ENCODE measurements at places on chromosomes 13 and 19. TPM values are rescaled to one million over a fixed set of nuclear protein-coding genes. Genes with fewer than 3 reads are reported as not detected.
A peak's percentile ranks its signal among the peaks of the same experiment; 100 is the strongest.

The NLRP11 gene
- not detected for total RNA-seq

The PDX1 gene
- not detected for total RNA-seq

The MAU2 gene
- total RNA-seq, result 19.7 TPM

The IFNL1 gene
- total RNA-seq, result not detected

The TEX101 gene
- total RNA-seq, result not detected

The PRTN3 gene
- not detected for total RNA-seq

The RXFP2 gene
- 0.16 TPM for total RNA-seq

DNA sequence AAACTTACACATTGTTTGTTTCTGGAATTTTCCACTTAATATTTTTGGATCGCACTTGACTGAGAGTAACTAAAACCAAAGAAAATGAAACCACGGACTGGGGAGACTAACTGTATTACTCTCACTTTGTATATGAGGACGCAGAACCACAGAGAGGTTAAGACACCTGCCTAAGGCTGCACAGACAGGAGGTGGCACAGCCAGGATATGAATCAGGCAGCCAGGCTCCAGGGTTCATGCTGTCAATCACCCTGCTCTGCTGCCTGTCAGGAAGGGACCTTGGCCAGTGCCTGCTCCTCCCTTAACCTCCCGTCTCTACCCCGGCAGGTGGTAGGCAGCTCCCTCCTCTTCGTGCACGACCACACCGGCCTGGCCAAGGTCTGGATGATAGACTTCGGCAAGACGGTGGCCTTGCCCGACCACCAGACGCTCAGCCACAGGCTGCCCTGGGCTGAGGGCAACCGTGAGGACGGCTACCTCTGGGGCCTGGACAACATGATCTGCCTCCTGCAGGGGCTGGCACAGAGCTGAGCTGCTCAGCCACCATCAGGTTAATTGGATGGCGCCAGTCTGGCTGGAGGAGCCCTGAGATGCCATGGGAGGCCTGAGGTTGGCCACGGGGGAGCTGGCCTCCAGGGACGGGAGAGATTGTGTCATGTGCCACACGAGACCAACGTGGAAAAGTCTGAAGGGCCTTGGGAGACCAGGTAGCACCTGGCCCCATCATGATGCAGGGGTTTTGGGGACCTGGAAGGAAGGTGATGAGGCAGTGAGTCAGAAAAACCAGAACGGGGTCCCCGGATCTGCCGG, 11.0 kb downstream of the ACTMAP start:
- no peak overlapping the region for H3K27ac ChIP-seq
- peaks cover 22% of the 10 kb centered on the region for H3K36me3 ChIP-seq
- H3K4me3 ChIP-seq, result no peak overlapping the region
- H3K4me1 ChIP-seq, result no peaks in the 10 kb centered on the region
- DNase-seq, result no peak

- H3K27ac ChIP-seq, result no peak overlapping the region
- H3K27me3 ChIP-seq, result no peaks in the 10 kb centered on the region
- peaks cover 6% of the 10 kb centered on the region for H3K4me1 ChIP-seq
- H3K36me3 ChIP-seq, result no peaks in the 10 kb centered on the region
- no peak overlapping the region for H3K4me3 ChIP-seq
- DNase-seq, result no peak
Measured at GRCh38 chr13:23445794-23446193, 12.3 kb upstream of the SACS start.

GRCh38 chr19:50542943-50543342, 25.3 kb downstream of the LRRC4B start:
- no peak overlapping the region for H3K4me3 ChIP-seq
- no peak for DNase-seq
- H3K36me3 ChIP-seq, result no peaks in the 10 kb centered on the region
- no peaks in the 10 kb centered on the region for H3K27me3 ChIP-seq

- no peak overlapping the region for H3K27ac ChIP-seq
- H3K36me3 ChIP-seq, result peaks cover 21% of the 10 kb centered on the region
Measured at GRCh38 chr19:10262771-10263170, 8.1 kb upstream of the ICAM1 start.

DNA sequence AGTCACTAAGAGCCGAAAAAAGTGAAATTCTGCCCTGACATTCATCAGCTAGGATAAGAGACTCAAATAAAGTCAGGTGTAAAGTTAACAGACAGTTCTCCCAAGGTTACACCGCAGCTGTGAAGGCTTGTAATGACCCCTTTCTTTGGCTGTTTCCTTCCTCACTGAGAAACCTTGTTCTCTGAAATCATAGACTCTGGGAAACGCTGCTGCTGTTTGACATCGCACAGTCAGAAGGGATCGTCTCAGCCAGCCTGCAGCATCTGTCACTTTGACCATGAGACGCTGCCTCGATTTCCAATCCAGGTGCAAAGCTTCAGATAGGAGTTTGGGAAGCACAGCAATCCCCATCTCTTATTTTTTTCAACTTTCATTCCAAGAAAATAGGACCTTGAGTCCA, 678 bp downstream of the BCAT2 start:
- peaks cover 16% of the 10 kb centered on the region for H3K4me1 ChIP-seq
- no peak for DNase-seq
- H3K27me3 ChIP-seq, result no peaks in the 10 kb centered on the region
- H3K4me3 ChIP-seq, result peak overlapping the region; percentile 51

DNA sequence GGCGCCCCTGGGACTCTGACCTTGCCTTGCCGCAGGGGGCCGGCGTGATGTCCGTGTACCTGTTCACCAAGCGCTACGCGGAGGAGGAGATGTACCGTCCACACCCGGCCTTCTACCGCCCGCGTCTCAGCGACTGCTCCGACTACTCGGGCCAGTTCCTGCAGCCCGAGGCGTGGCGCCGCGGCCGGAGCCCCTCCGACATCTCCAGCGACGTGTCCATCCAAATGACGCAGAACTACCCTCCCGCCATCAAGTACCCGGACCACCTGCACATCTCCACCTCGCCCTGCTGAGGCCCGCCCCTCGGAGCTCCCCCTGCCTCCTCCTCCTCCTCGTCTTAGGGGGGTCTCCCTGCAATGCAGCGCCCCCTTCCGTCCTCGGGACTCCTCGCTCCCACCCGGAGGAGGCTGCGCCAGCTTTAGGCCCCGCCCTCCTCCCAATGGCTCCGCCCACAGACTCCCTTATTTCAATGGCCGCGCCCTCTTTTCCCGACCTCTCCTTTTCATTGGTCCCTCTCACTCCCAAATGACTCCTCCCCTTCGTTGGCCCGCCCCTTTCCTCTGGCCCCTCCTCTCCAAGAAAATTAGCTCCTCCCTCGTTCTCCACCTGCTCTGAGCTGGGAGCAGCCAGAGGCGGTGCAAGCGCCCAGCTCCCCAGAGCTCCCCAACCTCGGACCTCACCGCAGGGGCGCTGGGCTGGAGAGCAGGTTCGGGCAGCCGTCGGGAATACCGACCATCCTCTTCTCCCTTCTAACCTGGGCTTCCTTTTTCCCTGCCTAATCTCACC, 20.5 kb upstream of the CACNG8 start:
- DNase-seq, result no peak
- no peak overlapping the region for H3K4me3 ChIP-seq
- H3K27me3 ChIP-seq, result peaks cover 47% of the 10 kb centered on the region

- peaks cover 24% of the 10 kb centered on the region for H3K36me3 ChIP-seq
- H3K4me1 ChIP-seq, result peaks cover 58% of the 10 kb centered on the region
- peak; percentile 95 for DNase-seq
- H3K27ac ChIP-seq, result peak overlapping the region; percentile 76
- no peak overlapping the region for H3K4me3 ChIP-seq
- no peaks in the 10 kb centered on the region for H3K27me3 ChIP-seq
Measured at GRCh38 chr19:55372316-55373081, 2.2 kb upstream of the IL11 start.

GRCh38 chr13:107277911-107278310, 710.0 kb upstream of the ARGLU1 start:
- H3K27me3 ChIP-seq, result no peaks in the 10 kb centered on the region
- H3K36me3 ChIP-seq, result no peaks in the 10 kb centered on the region
- no peak for DNase-seq
- peaks cover 5% of the 10 kb centered on the region for H3K4me1 ChIP-seq

GRCh38 chr19:12783849-12784393, 7.4 kb upstream of the JUNB start:
- no peaks in the 10 kb centered on the region for H3K36me3 ChIP-seq
- H3K27ac ChIP-seq, result peak overlapping the region; percentile 77
- DNase-seq, result peak; percentile 83
- H3K4me3 ChIP-seq, result no peak overlapping the region
- no peaks in the 10 kb centered on the region for H3K27me3 ChIP-seq

DNA sequence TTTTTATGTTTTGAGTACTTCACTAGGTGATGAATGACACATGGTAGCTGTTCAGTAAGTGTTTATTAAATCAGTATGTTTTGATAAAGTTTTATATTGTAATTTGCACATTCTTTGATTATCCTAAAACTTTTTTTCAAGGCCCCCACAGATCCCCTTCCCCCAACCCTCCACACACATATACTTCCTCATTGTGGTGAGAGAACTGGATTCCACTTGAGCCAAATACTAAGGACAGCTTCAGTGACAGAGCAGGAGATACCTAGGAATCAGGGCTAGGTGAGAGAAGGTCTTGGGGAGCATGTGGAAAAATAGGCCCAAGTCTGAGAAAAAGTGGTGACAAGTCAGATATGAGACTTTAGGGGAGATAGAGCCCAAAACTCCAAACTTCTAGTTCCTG, 174.6 kb downstream of the TDRD3 start:
- no peak overlapping the region for H3K4me3 ChIP-seq
- H3K27ac ChIP-seq, result 0 out of 2 replicates have a peak overlapping the region, but pooled peaks have one; percentile 22
- no peaks in the 10 kb centered on the region for H3K27me3 ChIP-seq
- no peak for DNase-seq
- no peaks in the 10 kb centered on the region for H3K36me3 ChIP-seq

DNA sequence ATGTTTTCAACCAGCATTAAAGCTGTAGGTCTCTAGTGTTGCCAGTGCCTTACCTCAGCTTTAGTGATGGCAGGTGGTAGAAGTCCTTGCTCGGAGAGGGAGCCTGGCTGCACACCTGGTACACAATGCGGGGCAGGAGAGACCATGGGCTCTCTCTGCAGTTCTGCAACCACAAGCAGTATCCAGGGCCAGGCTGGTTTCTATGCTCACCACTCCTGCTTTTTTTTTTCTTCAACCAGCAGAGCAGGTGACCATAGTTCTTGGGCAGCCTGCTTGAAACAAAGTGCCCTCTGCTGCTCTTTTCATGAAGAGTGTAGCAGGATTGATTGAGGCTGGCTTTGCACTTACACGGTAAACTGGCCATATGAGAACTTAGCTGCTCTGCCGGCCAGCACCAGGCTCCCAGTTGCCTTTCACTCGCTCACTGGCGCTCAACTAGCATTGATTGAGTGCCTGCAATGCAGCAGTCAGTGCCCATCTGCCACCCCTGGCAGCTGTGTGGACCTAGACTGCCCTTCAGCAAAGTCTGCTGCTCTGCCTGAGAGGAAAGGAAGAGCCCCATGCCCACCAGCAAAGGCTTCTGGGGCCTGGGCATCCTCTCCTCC, 4.4 kb upstream of the CHAMP1 start:
- no peak overlapping the region for H3K4me3 ChIP-seq
- DNase-seq, result no peak

DNA sequence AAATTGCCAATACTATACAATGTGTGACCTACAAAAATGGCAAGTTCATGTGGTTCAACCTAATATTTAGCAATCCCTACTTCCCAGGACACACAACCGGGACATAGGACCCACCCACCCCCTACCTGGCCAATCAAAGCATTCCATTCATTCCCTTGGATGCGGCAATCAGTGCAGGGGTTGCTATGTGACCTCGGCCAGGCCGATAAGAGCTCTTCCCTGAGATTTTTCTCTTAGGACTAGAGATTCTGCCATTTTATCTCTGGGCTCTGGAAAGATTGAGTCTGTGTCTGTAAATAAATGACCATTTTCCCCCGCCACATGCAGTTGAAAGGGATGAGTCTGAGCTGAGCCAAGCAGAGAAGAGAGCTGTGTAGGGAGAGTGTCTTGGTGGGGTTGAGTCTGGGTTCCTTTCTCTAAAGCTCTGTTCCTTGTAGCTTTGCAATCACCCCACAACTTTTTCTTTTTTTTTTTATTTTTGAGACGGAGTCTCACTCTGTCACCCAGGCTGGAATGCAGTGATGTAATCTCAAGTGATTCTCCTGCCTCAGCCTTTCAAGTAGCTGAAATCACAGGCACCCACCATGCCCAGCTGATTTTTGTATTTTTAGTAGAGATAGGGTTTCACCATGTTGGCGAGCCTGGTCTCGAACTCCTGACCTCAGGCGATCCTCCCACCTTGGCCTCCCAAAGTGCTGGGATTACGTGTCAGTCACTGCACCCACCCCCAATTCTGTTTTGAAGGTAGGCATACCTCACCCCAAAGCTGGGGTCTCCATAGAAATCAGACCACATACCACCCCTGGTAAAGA, 7.4 kb downstream of the IFNL1 start:
- H3K36me3 ChIP-seq, result no peaks in the 10 kb centered on the region
- no peak overlapping the region for H3K4me3 ChIP-seq
- peaks cover 6% of the 10 kb centered on the region for H3K4me1 ChIP-seq
- no peak for DNase-seq
- H3K27ac ChIP-seq, result no peak overlapping the region

DNA sequence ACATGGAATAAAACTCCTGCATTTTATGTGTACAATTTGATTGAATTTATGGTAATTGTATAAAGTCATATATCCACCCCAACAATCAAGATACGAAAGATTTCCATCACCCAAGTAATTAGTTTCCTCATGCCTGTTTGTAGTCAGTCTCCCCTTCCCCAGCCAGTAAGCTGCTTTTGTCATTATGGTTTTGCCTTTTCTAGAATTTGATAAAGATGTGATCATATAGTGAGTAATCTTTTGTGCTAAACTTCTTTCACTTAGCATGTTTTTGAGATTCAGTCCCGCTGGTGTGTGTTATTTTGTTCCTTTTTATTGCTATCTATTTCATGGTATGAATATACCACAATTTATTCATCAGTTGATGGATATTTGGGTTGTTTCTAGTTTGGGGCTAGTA, 16.0 kb downstream of the ITM2B start:
- H3K4me1 ChIP-seq, result no peaks in the 10 kb centered on the region
- H3K27ac ChIP-seq, result no peak overlapping the region
- H3K27me3 ChIP-seq, result no peaks in the 10 kb centered on the region
- H3K36me3 ChIP-seq, result peaks cover under 1% of the 10 kb centered on the region
- DNase-seq, result no peak
- H3K4me3 ChIP-seq, result no peak overlapping the region

DNA sequence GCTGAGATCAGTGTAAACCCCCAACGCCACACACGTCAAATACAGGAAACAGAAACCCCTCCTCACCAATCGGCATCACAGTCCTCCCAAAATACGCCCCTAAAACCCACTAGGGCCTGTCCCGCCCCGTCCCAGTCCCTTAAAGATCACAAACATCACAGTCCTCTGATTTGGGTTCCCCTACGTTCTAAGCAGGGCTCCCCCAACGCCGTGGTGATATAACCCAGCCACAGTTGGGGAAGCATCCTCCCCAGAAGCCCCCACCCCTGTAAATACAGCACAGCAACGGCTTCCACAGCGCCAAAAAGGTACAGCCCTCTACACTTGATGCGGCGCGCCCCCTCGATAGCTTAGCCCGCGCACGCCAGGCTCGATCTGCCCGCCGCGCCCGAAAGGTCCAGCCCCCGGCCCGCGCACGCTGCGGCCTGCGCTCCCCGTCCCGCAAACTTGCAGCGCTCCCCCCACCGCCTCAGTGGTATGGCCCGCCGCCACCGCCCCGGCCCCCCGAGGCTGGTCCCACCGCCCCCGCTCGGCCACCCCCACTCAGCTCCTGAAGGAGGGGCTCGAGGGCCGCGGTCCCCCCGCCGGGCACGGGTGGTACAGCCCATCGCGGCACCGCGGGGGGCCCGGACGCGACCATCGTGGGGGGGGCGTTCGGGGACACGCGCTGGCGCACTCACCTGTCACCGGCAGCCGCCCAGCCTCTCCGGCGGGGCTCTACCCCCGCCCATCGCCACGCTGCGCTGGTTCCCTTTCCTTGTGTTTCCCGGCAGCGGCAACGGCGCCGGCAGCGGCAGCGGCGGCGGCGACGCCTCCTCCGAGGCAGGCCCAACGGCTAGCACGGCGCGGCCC, at the start of gene AKT2:
Gene AKT2, minus strand, starts transcription at position 845 of the 852 bp plus-strand sequence. CDS start 20,078 bp downstream, outside the sequence.
- no peaks in the 10 kb centered on the region for H3K27me3 ChIP-seq
- H3K4me3 ChIP-seq, result peak within 1 kb of the TSS; percentile 84

Data from SJSA1 (cell line).